Naive thymus-derived CD8-positive, alpha-beta T cell (primary cell): ENCODE measurements at places on chromosomes 2 and 18. TPM values are rescaled to one million over a fixed set of nuclear protein-coding genes. Genes with fewer than 3 reads are reported as not detected.

DNA sequence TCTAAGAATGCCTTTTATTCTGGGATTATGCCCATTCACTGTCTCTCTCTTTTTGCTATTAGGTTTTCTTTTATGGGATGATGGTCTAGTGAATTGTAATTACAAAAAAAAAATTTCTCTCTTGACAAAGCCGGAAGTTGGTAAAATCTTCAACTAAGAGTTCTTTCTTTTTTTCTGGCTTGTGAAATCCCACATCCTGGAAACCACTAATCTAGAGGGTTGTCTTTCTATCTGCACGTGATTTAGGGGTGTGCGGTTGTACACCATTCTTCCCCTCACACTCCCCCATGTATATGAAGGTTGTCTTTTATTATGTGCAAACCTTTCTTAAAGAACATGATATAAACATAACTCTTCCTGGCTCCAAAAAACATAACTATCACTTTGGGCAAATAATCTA, 52.0 kb downstream of the GATA6 start:
- no peak for DNase-seq

GRCh38 chr2:172340394-172340793, 87.0 kb upstream of the ITGA6 start:
- DNase-seq = no peak

DNA sequence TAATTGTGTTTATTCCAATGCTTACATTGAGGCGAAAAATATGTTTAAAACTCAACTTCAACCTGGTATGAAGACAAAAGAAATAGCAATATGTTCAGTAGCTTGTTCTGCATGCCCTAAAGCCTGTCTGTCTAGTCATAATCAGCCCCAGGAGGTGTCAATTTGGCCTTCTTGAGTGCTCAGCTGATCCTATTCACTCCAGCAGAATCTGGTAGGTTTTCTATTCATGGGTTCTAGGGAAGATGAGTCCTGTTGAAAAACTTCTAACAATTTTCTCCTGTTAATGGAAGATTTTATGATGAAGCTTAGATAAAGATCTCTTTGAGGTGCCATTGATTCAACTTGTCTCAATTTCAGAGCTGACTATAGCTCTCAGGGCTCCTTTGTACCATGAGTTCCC, 402.0 kb upstream of the UBE2E3 start:
- no peak for DNase-seq

DNA sequence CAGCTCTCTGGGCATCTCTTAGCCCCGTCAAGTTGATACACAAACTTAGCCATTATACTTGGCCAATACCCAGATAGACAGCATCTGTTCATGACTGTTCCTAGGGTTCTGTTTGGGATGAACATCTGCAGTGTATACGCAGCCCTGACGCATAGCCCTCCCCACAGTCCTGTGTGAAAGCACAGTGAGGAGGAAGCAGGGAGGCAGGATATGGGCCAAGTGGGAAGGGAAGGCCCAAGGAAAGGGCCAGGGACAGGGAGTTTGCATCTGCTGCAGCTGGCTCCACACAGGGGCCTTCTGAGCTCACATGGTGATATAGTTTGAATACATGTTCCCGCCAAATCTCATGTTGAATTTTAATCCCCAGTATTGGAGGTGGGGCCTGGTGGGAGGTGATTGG, 80.2 kb downstream of the CMPK2 start:
- DNase-seq = no peak

- no peak for DNase-seq
Observed at GRCh38 chr2:172013396-172013795, 13.6 kb downstream of the METAP1D start.

DNA sequence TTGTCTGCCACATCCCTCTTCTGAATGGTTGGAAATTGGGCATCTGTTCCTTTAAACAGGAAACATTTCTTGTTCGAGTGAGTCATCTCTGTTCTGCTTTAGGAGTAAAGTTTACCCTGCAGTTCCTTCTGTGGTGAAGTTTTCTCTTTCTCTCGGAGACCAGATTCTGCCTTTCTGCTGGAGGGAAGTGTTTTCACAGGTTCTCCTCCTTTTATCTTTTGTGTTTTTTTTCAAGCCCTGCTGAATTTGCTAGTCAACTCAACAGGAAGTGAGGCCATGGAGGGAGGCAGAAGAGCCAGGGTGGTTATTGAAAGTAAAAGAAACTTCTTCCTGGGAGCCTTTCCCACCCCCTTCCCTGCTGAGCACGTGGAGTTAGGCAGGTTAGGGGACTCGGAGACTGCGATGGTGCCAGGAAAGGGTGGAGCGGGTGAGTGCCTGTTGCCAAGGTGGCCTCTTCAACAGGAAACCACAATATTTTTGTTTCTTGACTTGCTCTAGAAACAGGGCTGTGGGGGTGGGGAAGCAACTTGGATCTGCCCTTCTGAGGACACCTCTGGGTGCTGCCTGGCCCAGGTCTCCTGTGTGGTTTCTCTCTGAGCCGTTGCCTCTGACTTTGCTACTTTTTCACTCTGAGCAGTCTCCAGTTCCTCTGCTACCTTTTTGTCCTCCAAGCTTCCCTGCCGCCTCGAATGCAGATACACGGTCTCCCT, 2.2 kb upstream of the CASP8 start:
- peak; percentile 87 for DNase-seq

The GPR75 gene
- 5.2 TPM for total RNA-seq

- DNase-seq = peak; percentile 40
Observed at GRCh38 chr2:85584857-85585780, 888 bp downstream of the VAMP5 start.

The PRKD3 gene
- total RNA-seq = 47.3 TPM

GRCh38 chr2:41966431-41966893, 81.4 kb upstream of the PKDCC start:
- no peak for DNase-seq

DNA sequence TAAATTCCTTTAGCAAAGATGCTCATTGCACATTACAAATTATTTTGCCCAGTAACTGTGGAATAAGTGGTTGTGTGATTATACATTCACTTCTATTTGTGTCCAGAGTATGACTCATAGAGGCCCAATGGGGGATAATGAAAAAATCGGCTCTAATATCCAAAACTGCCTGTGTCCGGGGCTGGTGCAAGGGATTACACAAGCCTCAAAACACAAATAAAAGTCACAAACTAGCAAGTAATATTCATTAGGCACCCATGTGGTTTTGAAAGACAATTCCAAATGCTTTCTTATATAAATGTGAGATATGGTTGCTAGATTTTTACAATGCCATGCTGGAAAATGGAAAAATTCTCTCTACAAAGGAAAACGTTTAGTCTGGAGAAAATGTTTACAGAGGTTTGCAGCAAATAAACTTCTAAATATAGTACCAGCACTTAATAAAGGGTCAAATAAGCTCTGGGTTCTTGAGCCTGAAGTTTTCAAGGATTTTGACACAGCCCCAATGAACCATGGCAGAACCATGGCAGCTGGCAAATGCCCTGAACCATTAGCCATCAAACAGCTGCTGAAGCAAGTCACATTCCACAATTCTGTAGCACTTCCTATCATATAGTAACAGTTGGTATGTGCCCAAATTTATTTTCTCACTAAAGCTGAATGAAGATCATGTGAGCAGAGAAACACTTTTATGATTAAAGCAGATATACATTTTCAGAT, 40.5 kb downstream of the IRS1 start:
- DNase-seq = no peak

DNA sequence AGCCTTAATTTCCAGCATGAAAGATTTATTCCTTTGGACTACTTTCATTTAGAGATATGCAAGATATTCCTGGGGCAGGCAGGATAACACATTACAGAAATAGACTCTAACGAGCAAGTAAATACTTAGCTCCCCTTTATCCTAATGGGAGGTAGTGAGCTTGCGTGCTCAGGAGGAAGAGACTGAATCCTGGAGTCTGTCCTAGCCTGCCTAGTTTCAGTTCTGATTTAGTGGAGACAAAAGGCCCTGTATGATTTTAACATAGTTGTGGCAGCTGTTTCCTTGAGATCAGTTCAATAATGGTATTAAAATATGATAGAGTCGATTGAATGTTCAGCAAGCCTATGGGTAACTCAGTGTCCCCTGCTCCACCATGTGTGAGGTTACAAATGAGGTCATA, 109.5 kb downstream of the FMNL2 start:
- DNase-seq = no peak

GRCh38 chr2:3806730-3807129, 103.4 kb downstream of the DCDC2C start:
- no peak for DNase-seq
